SK-N-DZ (cell line): ENCODE measurements at places on chromosomes 2 and 18.

- no peak for DNase-seq
These were observed 30.3 kb downstream of the WDSUB1 start for GRCh38 chr2:159256159-159256558.

DNA sequence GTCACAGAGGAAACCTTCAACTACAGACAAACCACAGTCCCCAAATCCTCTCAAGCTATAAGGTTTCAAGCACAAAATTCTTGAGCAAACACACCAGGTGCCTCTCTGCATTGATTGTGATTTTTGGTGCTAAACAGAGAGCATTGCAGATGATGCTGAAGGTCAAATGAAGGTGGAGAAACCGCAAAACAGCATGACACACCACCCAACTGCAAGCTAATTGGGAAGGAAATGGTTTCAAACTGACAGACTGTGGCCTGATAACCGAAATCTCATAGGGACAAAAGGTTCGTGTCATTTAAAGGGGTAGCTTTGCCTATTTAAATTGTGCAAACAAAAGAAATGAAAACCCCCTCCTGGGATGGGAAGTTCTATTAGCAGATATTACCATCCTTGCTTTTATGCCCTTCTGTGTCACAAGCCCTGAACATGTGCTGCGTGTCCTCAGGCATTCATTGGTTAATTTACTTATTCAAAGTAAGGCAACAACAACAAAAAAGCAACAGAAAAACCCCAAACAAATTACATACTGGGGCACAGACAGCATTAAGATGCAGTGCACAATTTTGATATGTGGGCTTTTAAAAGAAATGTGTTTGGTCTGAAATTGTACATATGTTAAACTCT is 154.9 kb downstream of the AQP4 start:
- DNase-seq: no peak

DNA sequence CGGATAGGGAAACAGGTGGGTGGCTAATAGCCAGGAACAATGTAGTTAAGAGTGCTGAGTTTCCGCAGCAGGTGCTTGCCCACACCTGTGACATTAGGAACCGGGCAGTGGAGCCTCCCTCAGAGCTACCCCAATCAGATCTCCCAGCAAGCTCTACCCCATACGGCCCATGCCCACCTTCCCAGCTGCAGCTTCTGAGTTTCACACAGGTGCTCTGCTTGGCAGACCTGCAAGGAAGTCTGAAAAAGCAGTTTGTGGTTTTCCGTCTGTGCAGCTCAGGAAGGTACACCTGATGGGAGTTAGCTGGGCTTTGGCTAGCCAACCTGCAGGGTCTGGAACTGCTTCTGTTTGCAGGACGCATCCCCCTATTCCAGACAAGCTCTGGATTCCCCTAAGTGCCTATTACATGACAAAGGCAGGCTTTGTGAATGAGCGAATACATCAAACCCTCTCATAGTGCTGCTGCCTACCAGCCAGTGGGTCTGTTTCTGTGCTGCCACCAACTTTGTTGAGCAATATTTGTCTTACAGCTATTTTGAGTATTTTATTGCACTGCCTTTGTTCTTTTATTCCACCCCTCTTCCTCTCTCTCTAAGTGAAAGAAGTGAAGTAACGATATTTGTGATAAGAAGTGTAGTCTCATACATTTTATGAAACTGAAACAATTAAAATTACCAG is 24.7 kb upstream of the CEP68 start:
- DNase-seq: no peak

DNA sequence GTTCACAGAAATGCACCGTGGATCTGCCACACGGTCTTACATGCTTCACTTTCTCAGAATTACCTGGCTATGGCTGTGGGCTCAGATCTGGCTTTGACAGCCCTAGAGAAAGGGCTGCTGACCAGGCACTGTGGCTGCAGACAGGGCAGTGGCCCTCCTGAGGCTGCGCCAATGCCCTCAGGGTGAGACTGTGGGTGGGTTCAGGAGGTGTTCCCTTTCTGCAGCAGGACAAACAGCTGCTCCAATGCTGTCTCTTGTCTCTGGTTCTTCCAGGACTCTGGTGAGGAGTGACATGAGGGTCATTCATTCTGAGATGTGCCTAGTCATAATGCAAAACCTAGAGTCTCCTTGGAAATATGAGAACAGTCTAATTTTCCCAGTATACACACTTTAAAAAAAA is 90.5 kb upstream of the SMIM21 start:
- DNase-seq: no peak

GRCh38 chr2:94990956-94991355 is 34.6 kb upstream of the MAL start:
- no peak for DNase-seq

DNA sequence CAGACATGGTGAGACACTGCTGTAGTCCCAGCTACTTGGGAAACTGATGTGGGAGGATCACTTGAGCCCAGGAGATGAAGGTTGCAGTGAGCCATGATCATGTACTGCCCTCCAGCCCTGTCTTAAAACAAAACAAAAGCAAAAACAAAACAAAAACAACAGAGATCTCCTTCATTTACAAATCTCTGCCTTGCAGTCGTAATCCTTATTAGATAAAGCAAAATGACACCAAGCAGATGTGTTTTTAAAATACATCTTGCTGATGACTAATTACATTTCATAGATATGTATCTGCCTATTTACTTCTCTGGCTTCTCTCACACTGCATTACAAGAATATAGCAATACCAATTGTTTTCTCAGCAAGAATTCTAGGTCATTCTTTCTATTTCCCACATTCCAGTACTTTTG is 22.8 kb downstream of the NFE2L2 start:
- DNase-seq: peak; percentile 91
